ENCODE measurements at places on chromosomes 2 and 18.

- DNase-seq: no peak
These were observed 145.9 kb downstream of the GREB1L start for GRCh38 chr18:21387886-21388285.

- no peak for DNase-seq
These were observed 65.2 kb downstream of the RNF152 start for GRCh38 chr18:61827591-61827990.

GRCh38 chr2:155033652-155034051 is 335.2 kb downstream of the KCNJ3 start:
- DNase-seq: no peak

DNA sequence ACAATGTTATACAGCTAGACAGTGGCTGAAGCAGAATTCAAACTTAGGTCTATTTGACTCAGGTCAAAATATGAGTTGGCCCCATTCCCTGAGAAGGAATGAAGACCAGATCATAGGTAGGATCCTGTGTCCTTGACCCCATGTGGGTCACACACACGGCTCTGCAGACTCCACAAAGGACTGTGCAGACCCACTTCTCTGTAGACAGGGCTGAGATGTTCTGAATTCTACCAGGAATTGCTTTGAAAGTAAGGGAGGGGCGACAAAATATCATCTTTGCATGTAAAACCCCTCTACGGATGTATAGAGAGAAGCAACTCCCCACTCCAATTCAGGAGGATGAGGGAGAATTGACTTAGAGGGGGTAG is 62.3 kb upstream of the CTIF start:
- DNase-seq: no peak

DNA sequence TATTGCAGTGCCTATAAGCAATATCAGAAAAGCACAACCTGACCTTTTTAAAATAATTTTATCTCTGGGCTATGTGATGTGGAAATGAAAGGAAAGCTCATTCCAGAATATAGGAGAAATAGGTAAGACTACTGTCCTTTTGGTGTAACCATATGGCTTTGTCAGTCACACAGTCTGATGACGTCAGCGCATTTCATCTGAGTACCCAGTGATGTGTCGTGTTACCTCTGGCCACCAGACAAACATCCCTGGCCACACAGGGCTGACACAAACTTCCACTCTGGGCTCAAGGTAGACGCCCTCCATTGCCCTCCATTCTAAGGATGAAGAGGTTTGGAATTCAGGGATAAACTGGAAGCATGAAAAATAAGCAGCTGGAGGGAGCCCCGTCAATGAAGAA is 506.7 kb downstream of the CMPK2 start:
- DNase-seq: no peak

DNA sequence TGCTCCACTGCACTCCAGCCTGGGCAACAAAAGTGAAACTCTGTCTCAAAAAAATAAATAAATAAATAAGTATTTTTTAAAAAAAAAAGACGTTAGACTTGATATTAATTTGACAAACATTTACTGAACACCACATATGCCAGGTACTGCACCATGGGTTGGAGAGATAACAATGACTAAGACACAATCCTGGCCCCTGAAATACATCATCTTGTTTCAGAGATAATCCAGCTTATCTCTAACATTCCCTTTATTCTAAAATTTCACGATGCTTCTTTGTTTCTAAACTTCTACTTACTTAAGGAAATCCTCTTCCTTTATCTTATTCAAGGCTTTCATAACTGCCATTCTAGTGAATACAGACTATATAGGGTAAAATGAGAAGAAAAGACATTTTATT is 55.0 kb upstream of the PEX13 start:
- DNase-seq: no peak

DNA sequence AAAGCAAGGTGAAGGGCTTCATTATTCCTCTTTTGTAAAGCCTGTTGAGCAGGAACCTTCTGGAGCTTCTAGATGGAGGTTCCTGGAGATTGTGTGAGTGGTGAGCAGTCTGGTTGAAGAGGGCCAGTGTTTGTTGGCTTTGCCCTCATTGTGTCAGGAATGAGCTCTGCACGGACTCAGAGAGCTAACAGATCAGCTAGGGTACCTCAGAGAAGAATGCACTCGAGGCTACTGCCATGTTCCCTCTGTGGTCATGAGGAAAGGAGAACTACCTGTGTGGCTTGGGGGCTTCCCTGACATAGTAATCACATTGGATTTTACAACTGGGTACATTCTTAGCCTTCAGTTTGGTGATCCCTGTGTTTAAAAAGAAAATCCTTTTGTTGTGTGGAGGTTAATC is 46.6 kb downstream of the SPTBN1 start:
- no peak for DNase-seq

DNA sequence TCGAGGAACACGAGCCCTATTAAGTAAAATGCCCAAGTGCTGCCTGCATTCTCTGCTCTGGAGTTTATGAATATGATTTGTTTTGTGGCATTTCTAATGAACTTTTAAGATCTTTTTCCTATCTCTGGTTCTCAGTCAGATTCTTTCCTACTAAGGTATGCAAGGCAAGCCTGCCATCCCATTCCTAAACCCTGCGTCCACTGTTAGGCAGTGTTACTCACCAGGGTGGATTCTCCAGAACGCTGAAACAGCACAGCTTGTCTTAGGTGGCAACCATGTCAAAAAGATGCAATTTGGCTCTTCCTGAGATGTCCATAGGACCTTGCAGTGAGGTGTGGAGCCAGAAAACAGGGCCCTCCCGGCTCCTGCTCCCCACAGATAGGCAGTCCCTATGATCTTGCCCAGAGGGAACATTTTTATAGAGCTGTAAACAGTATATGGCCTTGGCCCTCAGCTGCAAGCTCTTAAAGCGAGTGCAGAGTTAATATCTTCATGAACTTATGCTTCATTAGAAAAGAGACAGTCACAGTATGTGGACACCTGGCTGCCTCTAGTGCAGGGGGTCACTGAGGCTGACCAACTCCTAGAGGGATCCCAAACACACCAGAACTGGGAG is 84.4 kb downstream of the TPGS2 start:
- no peak for DNase-seq

DNA sequence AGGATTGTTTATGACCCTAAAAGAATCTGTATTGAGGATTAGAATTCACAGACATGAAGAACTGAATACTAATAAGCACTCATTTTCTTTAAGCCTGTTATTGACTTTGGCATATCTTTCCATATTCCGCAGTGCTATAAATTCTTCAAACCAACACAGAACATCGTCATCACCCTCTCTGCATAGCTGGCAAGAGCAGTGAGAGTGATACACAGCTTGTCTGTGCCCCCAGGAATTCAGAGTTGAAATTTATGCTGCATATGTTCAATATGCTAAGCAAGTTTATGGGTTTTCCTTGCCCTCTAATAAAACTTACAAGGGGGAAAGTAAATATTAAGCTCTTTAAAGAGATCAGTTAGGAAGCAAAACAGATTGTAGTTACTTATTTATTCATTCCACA is 32.7 kb downstream of the CTLA4 start:
- no peak for DNase-seq

DNA sequence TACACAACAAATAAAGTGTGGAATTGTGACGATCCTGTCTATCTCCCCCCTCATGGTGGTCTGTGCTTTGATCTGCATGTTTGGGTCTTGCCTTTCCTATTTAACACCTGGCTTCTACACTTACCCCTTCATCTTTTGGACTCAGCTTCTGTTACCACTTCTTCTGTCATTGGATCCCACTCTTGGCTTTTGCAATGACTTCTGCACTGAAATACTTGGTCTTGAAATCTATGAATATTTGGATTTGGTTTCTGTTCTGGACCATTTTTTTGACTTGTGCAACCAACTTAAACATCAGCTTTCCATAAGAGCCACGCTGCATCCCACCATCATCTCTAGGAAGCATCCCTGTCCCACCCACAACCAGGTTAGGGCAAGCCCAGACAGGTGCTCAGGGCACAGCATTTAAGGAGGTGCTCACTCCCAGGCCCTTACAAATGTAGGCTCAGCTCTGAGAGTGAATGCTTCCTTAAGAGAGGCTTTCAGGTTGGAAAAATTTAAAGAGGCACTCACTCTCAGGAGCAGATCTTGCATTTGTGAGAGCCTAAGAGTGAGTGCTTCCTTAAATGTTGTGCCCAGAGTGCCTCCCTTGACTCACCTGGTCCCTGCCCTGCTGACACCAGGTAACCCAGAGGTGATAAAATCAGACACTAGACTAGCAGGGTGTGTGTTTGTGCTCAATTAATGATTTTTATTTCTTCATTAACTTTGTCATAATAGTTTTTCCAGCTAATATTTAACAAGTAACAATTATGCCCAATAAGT is 124.5 kb upstream of the SH3BP4 start:
- no peak for DNase-seq

GRCh38 chr2:63049970-63050333 is 678 bp upstream of the OTX1 start:
- peak; percentile 64 for DNase-seq

DNA sequence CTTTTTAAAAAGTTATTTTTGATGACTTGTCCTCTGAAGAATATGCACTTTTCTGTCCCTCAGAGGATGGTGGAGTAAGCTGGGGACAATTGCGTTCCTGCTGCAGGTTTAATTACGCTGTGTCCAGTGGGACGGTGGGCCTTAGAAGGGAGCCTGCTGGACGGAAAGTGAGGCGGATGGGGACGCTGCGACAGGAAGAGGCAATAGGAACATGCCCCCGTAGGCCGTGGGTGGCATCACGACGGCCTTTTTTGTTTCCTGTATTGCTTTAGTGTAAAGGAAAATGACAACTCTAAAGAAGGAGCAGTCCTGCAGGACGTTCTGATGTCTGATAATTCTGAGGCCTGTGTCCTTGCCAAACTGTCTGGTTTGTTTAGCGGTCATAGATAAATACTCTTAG is 121.6 kb downstream of the NFATC1 start:
- DNase-seq: peak; percentile 79

DNA sequence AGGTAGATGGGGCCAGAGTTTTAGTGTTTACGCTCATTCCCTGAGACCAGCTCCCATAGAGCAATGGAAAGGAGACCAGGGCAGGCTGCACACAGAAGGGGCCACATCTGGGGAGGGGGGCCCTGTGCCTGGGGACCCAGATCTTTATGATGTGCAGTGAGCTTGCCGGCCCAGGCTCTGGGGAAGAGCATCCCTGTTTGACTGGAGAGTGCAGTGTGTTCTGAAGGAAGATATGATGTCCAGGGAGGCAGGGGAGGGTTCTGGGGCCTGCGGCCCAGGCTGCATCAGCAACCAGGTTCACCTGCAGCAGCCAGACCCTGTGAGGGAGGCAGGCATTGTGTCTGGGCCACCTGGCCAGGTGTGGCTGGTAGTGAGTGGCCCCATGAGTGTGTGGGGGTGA is 13.8 kb downstream of the TPO start:
- DNase-seq: no peak
